ENCODE measurements at places on chromosomes 7 and 10.

GRCh38 chr7:79997345-79997744, 137.3 kb upstream of the GNAI1 start:
- DNase-seq = no peak

DNA sequence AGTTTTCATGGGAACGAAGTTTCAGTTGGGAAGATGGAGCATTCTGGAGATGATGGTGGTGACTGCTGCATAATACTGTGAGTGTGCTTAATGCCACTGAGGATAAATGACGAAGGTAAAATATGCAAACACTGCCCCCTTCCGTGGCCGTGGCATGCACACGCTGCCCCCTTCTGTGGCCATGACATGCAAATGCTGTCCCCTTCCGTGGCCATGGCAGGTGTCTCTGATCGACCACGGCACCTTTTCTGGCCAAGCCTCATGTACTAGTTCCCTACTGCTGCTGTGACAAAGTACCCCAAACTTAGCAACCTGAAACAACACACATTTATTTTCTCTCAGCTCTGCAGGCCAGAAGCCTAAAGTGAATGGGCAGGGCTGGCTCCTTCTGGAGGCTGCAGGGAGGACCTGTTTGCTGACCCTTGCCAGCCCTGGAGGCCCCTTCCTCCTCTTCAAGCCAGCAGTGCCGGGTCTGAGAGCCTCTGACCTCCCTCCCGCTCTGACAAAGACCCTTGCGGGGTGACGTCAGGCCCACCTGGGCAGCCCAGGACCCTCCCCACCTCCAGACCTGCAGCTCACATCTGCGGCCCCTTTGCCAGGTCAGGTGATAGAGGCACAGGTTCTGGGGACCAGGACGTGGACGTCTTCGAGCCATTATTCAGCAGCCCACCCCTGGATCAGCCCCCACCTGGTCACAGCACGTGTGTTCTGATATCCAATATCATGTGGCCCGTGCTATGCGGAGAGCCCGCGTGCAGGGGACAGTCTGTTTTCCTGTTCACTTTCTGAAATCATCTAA, 82.0 kb downstream of the MICALL2 start:
- DNase-seq = no peak

- no peak for DNase-seq
Measured at GRCh38 chr10:21490028-21490710, 35.3 kb downstream of the SKIDA1 start.

DNA sequence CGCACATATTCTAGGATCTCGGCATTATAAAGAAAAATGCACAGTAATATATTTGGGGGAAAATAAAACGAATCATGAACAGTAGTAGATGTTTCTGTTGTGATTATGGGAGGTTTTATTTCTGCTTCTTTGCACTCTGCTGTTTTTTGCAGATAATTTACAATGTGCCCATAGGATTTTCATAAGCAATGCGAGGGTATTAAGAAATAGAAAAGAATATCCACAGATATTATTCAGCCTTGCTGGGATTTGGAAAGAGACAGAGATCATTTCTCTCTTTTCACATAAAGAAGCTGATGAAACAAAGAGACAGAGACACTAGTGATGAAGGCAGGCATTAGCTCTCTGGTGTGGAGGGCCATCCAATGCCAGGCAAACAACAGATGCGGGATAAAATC, 158.6 kb downstream of the KCNMA1 start:
- no peak for DNase-seq

DNA sequence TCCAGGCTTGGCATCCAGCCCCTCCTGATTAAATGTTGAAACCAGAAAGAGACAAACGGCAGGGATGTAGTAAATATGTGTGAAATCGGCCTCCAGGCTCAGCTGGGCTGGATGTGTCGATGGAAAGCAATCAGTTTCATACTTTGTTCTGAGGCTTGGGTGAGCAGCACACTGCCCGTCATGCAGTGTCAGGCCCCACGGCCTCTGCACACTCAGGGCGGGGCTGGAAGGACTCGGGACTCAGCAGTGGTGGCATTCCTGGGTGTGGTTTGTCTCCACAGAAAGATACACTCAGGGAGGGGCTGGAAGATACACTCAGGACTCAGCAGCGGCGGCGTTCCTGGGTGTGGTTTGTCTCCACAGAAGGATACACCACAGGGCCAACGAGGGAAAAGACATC, 22.0 kb downstream of the ADGRA1 start:
- no peak for DNase-seq

GRCh38 chr10:2734603-2735002, 332.7 kb upstream of the PFKP start:
- DNase-seq = no peak

GRCh38 chr10:120516426-120516825, 59.4 kb downstream of the PLPP4 start:
- DNase-seq = no peak

Data from activated T-helper 1 cell treated with anti-CD3 and anti-CD28 coated beads, Interleukin-2, amount 50 U/mL, for 16 hours (primary cell).